CD4-positive, alpha-beta T cell treated with Interleukin-2 at 100 ng/mL for 4 hours (primary cell): ENCODE measurements at places on chromosomes 12 and 14.

GRCh38 chr14:71588028-71588427 lies 344.2 kb upstream of the RGS6 start:
- DNase-seq: no peak

GRCh38 chr12:52867642-52868041 lies 18.8 kb upstream of the KRT78 start:
- peak; percentile 25 for DNase-seq

DNA sequence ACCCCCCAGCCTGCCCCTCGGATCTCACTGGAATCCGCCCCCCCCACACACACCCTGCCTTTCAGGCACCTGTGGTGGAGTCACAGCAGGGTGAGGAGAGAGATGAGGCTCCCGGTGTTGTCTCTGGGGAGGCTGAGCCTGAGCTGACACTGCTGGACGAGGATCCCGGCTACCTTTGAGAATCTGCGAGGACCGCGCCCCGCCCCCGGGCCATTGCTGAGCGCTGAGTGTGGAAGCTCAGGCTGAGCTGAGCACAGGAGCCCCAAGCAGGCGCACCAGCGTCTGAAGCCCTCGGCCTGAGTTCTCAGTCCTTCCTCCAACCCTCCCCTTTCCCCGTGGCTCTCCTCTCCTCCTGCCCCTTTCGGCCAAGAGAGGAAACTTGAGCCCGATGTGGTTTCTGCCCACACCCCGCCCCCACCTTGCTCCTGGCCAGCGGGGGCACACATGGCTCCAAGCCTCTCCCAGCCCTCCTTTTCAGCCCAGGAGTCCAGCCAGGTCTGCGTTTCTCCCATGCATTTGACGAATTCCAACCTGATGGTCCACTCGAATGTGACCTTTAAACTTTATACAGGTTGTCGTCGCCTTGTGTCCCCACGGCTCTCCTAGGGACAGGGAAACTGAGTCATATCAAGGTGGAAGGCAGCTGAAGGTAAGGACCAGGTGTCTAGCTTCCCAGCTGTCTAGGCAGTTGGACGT lies at the start of gene NFE2:
Gene NFE2, minus strand, starts transcription at position 284 of the 696 bp plus-strand sequence. CDS start 5,767 bp downstream, outside the sequence.
- DNase-seq: no peak

DNA sequence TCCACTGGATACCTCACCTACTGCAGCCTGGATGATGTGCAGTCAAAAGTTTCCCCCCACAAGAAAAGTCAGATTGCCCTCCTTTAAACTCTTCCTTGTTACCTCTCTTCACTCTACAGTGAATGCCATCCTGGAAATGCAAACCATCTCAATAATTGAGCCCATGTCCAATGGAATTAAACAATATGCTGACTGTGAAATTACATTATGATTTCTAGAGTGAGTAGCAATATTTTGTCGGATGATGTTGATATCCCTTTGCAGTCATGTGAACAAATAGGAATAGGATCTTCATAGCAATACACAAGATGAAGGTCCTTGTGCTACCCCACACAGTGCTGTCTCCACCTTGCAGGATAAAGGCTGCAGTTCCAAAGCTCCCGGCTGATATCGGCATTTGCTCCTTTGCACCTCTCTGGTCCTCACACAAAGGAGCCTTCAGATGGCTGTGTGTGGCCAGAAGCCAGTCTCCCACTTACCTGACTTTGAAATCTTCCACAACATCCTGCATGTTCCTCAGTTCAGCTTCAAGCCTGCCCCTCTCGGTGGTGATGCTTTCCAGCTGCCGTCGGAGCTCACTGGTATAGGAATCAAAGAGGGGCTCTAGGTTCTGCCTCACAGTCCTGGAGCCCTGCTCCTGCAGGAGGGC lies 1.5 kb downstream of the KRT75 start:
- no peak for DNase-seq

- no peak for DNase-seq
Observed at GRCh38 chr14:44165286-44165685, 341.8 kb downstream of the FSCB start.

GRCh38 chr12:88638966-88639760 lies 58.9 kb upstream of the KITLG start:
- DNase-seq: no peak

DNA sequence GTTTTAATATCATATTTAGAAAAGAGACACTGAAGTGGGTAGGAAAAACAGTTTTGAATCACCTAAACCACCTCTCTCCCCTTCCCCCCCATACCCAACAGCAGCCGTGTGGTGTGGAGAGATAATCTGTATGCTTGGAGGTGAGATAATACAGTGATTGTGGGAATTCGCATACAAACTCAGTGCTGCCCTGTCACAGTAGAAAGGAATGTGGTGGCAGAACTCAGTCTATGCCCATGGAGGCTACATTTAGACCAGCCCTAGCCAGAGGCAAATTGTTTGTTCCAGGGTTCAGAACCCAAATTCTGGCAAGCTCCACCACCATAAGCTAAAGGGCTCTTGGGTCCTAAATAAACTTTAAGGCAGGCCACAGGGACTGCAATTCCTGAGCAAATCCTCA lies 827.0 kb downstream of the C12orf50 start:
- DNase-seq: no peak

GRCh38 chr12:21819236-21819635 lies 44.7 kb upstream of the KCNJ8 start:
- DNase-seq: no peak

DNA sequence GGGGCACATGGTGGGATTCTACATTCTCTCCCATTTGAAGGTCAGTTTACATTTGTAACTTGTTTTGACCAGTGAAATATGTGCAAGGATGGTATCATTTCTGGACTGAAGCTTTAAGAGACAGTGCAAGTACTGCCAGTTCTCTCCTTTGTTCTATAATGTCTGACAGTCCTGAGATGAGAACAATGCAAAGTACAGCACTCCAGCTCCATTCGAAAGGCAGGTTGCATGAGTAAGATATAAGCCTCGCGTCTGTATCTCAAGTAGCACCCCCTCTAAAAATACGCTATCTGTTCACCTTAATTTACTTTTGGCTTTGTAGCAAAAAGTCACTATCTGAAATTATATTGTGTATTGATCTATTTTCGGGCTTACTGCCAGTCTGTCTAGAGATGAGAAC lies 1122.2 kb upstream of the TMEM132C start:
- DNase-seq: no peak

DNA sequence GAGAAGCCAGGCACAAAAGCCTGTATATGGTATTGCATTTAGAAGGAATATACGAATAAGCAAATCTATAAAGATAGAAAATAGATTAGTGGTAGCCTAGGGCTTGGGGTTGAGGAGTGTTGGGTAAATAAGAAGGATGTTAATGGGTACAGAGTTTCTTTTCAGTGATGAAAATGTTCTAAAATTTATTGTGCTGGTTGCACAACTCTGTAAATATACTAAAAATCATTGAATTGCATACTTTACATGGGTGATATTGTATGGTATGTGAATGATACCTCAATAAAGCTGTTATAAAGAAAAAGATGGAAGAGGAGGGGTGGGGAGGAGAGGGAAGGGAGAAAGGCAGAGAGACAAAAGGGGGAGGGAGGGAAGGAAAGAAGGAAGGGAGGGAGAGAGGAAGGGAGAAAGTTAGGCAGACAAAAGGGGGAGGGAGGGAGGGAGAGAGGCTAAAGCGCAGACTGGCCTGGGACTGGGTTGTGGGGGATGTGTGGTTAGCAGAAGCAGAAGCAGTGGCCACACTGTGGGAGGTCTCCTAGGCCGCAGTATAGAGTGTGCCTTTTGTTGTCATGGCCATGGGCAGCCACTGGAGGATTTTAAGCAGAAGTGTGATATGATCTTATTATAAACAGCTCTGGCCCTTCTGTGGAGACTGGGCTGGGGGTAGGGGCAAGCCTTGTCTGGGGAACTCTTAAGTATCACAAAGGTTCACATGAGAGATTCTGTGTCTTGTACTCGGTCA lies 73.6 kb upstream of the ELK3 start:
- DNase-seq: no peak

DNA sequence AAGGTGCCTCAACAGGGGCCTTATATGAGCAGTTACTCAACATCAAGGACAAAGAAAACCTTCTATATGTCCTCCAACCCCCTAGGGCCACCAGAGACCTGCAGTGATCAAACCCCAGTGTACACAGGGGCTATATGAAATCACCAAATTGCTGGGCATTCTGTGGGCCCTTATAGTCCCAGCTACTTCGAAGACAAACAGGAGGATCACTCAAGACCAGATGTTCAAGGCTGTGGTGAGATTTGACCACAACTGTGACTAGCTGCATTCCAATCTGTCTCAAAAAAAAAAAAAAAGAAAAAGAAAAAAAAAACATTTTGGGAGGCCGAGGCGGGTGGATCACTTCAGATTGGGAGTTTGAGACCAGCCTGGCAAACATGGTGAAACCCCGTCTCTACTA lies 51.0 kb upstream of the PRB2 start:
- DNase-seq: no peak

DNA sequence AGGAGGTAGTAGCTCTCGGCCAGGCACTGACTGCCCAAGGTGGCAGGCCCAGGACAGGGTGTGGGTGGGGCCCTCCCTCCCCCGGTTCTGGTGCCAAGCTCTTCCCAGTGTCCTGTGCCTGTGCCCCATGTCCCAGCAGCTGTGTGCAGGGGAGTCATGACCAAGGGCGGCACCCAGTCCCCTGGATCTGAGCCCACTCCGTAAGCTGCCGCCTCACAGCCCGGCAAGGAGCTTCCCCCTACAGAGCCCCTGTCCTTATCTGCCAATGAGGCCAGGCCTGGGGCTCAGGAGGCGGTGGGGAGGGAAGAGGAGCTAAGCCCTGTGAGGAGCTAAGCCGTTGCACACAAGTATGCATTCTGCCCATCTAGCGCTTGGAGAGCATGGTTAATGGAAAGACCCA lies 5.6 kb upstream of the C14orf180 start:
- DNase-seq: no peak

GRCh38 chr12:49228653-49229052 lies 36.2 kb upstream of the TUBA1C start:
- DNase-seq: no peak

DNA sequence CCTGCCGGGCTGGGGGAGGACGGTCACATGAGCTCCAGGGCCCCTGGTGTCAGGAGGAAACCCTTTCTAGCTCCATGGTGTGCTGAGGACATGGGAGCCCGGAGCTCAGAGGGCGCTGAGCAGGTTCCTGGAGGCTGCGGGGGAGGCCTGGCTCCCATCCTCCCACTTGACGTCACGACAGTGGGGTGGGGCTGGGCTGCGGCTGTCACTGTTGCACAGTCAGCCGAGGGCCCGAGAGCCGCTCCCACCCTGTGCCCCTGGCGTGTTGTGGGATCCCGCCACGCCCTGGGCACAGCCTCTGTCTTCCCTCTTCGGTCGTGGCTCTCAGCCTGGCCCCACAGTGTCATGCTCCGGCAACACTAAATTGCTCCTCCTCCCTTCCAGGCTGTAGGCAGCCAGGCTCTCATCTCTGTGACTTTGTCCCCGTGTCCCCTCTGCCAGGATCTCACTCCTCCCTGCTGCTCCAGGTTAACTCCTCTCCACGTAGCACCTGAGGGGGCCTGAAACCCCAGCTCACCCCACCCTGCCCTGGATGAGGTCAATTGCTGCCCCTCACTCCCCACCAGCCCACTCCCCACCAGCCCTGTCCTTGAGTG lies 33.0 kb downstream of the BEGAIN start:
- no peak for DNase-seq

DNA sequence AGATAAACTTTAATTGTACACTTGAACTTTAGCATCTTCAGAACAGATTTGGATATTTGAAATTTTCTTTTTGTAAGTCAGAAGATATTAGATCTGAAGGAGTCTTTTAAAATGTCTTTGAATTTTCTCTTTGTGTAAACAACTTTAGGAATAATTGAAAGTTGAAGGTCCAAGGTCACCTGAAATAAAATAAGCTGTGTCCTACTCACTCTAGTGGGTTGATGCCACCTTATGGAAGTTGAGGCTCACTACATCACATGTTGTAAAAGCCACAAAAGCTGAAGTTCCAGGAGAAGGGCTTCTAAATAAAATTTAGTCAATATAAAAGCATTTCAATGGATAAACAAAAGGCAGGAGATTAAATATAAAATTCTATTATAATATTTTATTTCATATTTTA lies 122.0 kb upstream of the ATXN7L3B start:
- DNase-seq: no peak

DNA sequence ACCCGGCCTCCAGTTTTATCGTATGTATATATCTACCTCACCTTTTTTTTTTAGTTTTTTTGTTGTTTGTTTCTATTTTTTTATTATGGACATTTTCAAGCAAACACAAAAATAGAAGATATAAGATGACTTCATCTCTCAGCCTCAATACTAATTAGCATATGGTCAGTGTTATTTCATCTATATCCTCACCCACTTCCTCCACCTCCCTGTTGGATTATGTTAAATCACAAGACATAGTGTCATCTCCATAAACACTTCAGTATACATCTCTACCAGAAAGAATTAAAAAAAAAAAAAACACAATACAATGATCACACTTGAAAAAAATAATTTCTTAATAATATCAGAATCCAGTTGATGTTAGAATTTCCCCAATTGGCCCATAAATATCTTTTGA lies 34.9 kb downstream of the RAB35 start:
- no peak for DNase-seq

DNA sequence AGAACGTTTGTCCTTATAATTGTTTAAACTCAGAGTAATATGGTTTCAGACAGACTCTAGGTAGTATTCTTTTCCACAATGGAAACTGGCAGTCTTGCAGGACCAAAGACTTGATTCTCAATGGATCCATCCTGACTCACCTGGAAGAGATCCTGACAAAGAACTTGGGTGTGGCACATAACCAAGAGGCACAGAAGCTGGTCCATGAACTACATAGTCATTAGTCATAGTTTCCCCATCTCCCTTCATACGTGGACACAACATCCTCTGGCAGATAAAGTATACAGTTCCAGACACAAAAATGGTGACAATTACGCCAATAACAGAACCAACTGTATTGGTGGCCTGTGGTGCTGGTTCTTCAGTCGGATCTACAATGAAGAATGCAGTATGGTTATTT lies 55.8 kb downstream of the BCL2L14 start:
- DNase-seq: no peak

DNA sequence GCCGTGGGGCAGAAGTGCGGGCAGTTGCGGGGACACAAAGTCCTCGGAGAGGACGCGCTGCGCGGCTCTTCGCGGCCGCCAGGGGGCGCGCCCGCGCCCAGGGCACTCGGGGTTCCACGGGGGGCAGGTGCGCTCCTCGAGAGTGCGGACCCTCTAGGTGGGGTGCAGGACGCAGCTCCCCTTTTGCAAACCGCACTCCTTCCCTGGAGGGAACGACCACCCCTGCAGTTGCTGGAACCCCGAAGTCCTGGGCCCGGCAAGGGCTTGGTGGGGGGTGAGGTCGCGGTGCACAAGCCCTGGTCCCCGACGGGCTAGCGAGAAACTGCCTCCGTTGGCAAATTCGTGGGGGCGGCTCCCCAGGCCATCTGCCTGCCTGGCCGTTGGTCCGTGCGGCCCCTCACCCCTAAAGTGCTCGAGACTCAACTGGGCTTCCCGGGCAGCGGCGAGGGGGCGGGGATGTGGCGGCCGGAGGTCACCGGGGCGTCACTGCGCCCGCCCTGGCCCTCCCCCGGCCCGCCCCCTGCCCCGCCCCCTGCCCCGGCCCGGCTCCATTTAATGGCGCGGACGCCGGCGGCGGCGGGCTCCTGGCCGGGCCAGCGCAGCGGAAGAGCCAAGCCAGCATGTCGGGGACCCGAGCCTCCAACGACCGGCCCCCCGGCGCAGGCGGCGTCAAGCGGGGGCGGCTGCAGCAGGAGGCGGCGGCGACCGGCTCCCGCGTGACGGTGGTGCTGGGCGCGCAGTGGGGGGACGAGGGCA lies at the start of gene ADSS1:
Gene ADSS1, plus strand, starts transcription at position 579 of the 756 bp plus-strand sequence. Its CDS starts 42 bp downstream, at position 621.
- peak; percentile 48 for DNase-seq

GRCh38 chr12:76921891-76922664 lies 43.3 kb upstream of the CSRP2 start:
- DNase-seq: no peak
